Renal cortical epithelial cell (primary cell): ENCODE measurements at places on chromosomes 2 and 18. TPM values are rescaled to one million over a fixed set of nuclear protein-coding genes. Genes with fewer than 3 reads are reported as not detected.

The TMEM200C gene
- 0.30 and 0.69 TPM in 2 replicates for total RNA-seq

The DPP4 gene
- 65.7 and 374 TPM in 2 replicates for total RNA-seq

The NEU2 gene
- not detected in 2 replicates for total RNA-seq

The HOXD12 gene
- total RNA-seq: not detected in 2 replicates

The TBR1 gene
- under 0.01 TPM in 1 of 2 replicates, not detected in the other for total RNA-seq

The PTPRM gene
- 103 and 263 TPM in 2 replicates for total RNA-seq

The UBXN4 gene
- total RNA-seq: 63.0 and 133 TPM in 2 replicates

The GRB14 gene
- total RNA-seq: 10.4 and 22.1 TPM in 2 replicates

The KIAA2012 gene
- total RNA-seq: not detected in 2 replicates

The TET3 gene
- total RNA-seq: 3.6 and 8.7 TPM in 2 replicates

The MRPL44 gene
- 48.8 and 48.9 TPM in 2 replicates for total RNA-seq

The PROKR1 gene
- not detected in 2 replicates for total RNA-seq

The RNF152 gene
- total RNA-seq: 0.70 and 3.3 TPM in 2 replicates

The SFT2D3 gene
- total RNA-seq: 5.4 and 9.2 TPM in 2 replicates
